Sigmoid colon (tissue), 7 donors: ENCODE measurements at places on chromosomes 4 and X. TPM values are rescaled to one million over a fixed set of nuclear protein-coding genes. Genes with fewer than 3 reads are reported as not detected.

DNA sequence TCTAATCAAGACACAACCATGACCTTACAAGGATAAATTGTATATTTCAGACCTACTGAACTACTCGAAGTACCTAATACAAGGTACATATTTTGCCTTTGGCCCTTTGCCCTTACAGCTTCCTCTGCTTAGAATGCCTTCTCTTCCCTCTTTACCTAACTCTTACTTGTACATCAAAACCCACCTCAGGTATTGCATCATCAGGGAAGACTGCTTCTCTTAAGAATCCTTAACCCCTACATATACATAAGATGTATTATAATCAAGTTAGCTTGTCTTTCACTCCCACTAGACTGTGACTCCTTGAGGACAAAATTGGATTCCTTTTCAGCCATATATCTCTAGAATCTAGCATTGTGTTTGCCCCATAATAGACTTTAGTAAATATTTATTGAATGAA lies 101.7 kb upstream of the STIM2 start:
- H3K36me3 ChIP-seq, result no peaks in the 10 kb centered on the region
- H3K27ac ChIP-seq, result no peak overlapping the region

- H3K4me3 ChIP-seq, result no peak overlapping the region
- H3K27ac ChIP-seq, result no peak overlapping the region
- no peaks in the 10 kb centered on the region for H3K27me3 ChIP-seq
- H3K4me1 ChIP-seq, result no peaks in the 10 kb centered on the region
These were observed 76.0 kb downstream of the NR3C2 start for GRCh38 chr4:148366251-148366650.

Gene GUCY1B1
- total RNA-seq, result 45.1 TPM

Gene CCDC149
- 11.8 TPM for total RNA-seq

Gene CSAG1
- total RNA-seq, result not detected

- DNase-seq, result no peak
- no peaks in the 10 kb centered on the region for H3K36me3 ChIP-seq
- no peaks in the 10 kb centered on the region for H3K4me1 ChIP-seq
- H3K27ac ChIP-seq, result no peak overlapping the region
These were observed 1132.3 kb upstream of the PCDH10 start for GRCh38 chr4:132016703-132017350.

- H3K36me3 ChIP-seq, result no peaks in the 10 kb centered on the region
- peak; percentile 75 for DNase-seq
- H3K27me3 ChIP-seq, result no peaks in the 10 kb centered on the region
- peak overlapping the region; percentile 36 for H3K4me3 ChIP-seq
These were observed 111.4 kb downstream of the TSPAN5 start for GRCh38 chr4:98546910-98547594.

DNA sequence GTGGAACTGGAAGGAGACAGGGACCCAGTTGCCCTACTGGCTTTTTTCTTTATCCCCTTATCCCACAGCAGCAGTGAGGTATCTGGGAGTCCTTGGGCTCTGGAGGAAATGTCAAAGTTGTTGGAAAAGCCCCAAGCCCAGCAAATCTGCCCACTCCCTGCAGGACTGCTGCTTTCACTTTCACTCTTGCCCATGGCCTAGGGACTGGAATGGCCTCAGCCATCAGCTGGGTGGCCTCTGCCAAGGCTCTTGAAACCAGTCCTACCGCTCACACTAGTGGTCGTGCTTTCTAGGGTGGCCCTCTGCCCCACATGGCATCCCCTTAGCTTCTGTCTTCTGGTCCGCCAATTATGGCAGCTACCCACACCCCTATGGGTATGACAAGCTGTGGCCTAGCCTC lies 9.7 kb upstream of the RHOXF1 start:
- no peaks in the 10 kb centered on the region for H3K36me3 ChIP-seq
- no peak overlapping the region for H3K27ac ChIP-seq
- DNase-seq, result no peak
- no peaks in the 10 kb centered on the region for H3K27me3 ChIP-seq
- peaks cover 12% of the 10 kb centered on the region for H3K4me1 ChIP-seq

GRCh38 chrX:115147220-115147619 lies 42.0 kb upstream of the RBMXL3 start:
- no peak overlapping the region for H3K27ac ChIP-seq
- no peak for DNase-seq
- no peaks in the 10 kb centered on the region for H3K36me3 ChIP-seq
- H3K4me1 ChIP-seq, result no peaks in the 10 kb centered on the region
- no peak overlapping the region for H3K4me3 ChIP-seq

Gene CXorf49
- total RNA-seq, result not detected

GRCh38 chr4:127417885-127418535 lies 214.7 kb upstream of the INTU start:
- no peak for DNase-seq
- no peak overlapping the region for H3K4me3 ChIP-seq
- H3K27me3 ChIP-seq, result no peaks in the 10 kb centered on the region
- no peaks in the 10 kb centered on the region for H3K36me3 ChIP-seq
